Activated CD4-positive, alpha-beta T cell treated with anti-CD3 and anti-CD28 coated beads, Interleukin-2, amount 50 U/mL, for 1 hour (primary cell): ENCODE measurements at places on chromosomes 11 and 22.

GRCh38 chr11:28401446-28401845 is 293.3 kb downstream of the METTL15 start:
- DNase-seq, result no peak

GRCh38 chr11:46327829-46328228 is 19.4 kb upstream of the DGKZ start:
- no peak for DNase-seq

DNA sequence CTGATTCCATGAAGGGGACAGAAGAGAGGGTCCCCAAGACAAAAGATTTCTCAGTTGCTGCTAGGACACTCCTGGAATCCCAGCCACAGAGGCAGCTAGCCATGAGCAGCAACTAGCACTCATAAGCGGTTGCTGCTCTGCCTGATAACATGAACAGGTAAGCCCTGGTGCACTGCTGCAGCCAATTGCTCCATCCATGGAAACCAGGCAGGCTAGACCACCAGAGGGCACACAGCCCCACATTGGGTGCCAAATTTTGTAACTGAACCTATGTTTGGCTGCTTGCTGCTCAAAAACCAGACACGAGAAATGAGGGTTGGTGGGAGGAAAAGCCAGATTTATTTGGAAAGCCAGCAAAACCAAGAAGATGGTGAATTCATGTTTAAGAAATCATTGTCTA is 21.9 kb upstream of the QSER1 start:
- DNase-seq, result peak; percentile 23

DNA sequence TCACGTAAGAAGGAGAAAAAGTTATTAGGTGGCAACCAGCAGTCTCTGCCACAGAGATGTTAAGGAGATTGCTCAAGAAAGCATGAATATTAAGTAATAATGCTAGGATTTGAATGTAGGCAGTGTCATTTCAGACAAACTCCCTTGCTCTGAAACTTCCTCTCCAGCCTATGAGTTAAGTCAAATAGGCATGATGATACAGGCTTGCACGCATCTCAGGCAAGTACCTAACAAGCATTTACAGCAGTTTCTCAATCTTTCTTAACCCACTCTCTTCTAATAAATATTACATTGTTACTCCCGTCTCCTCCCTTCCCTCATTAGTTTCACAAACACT is 72.7 kb downstream of the RAB38 start:
- no peak for DNase-seq

DNA sequence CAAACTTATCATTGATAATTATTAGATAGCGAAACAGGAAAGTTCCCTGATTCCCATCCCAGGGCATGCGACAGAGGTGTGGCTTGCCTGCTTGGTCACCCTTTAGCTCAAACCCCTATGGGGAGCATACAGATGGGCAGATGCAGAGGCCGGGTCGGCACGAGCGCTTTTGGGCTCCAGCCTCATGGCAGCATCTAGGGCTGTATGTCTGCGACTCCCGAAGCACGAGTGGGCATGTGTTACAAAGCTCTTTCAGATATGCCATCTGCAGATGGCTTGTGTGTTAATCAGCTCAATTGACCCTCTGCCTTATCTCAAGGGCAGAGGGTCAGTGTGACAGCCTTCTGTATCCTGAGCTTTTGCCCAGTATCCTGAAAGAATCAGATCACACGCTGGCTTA is 2069.3 kb upstream of the RAG2 start:
- no peak for DNase-seq

- DNase-seq, result no peak
Measured at GRCh38 chr11:65558002-65558929, at the start of gene LTBP3. Gene LTBP3, minus strand, starts transcription at chr11:65558359. Its CDS starts 400 bp downstream, at chr11:65557959.

- no peak for DNase-seq
Measured at GRCh38 chr11:113991170-113991569, 16.3 kb downstream of the HTR3A start.

DNA sequence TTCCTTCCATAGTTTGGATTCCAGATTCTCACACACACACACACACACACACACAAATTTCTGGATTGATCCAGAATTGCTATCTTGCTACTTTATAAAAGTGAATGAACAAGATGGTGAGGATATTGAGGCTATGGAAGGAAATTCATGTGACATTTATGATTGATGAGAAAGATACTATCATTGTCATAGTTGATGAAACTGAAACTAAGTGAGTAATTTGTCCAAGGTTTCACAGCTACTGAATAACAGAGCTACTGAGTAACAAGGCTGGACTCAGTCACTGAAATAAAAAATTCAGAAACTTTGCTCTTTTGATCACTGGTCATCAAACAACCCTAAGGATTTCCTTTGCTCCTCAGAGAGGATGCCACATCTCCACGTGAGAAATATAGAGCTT is 16.2 kb downstream of the OR5D16 start:
- DNase-seq, result no peak

DNA sequence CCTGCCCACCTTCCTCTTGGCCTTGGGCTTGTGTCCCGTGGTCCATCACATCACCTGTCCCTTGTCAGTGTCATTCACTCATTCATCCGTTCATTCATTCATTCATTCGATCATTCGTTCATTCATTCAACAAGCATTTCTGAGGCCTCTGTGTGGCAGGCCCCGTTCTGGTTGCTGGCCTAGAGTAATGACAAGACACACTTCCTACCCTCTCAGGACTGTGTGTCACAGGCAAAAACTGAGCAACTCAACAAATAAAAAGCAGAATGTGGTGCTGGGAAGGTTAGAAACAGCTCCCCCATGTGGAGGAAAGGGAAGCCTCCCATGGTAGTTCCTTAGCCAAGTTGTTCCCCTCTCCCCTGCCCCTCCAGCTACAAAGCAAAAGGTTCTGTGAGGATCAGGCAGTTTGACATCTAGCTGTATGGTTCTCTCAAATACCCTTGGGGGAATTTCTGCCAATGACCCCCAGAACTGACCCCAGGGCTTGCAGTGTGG is 1.6 kb upstream of the OMP start:
- DNase-seq, result no peak

- no peak for DNase-seq
Measured at GRCh38 chr11:112355726-112356125, 95.1 kb upstream of the PLET1 start.

DNA sequence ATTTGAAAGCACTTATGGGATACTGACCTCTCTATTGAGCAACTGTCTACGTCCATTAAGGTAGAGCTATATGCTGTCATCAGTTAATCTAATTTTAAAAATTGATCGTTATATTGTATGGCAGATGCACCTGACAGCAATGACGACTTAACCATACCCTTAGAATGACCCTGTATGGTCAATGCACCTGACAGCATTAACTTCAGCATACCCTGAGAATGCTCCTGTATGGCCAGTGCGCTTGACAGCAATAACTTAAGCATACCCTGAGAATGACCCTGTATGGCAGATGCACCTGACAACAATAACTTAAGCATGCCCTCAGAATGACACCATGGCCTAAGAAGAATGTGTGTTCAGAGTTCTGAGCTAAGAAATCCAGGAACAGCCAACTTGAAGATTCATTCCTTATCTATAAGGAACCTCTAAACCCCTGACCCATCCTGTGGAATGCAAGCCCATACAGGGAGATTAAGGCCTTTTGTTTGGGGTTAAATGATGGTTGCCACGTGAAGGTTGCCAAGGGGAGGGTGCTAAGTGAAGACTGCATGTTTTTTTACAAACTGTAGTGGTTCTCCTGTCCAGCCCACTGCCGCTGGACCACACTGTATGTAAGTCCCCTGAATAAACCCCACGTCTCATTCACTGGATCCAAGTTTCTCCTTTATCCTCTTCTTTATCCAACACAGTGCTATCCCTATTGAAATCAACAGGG is 138.3 kb downstream of the GUCY1A2 start:
- DNase-seq, result no peak

- DNase-seq, result no peak
Measured at GRCh38 chr11:57547854-57548377, 10.5 kb downstream of the SMTNL1 start.

DNA sequence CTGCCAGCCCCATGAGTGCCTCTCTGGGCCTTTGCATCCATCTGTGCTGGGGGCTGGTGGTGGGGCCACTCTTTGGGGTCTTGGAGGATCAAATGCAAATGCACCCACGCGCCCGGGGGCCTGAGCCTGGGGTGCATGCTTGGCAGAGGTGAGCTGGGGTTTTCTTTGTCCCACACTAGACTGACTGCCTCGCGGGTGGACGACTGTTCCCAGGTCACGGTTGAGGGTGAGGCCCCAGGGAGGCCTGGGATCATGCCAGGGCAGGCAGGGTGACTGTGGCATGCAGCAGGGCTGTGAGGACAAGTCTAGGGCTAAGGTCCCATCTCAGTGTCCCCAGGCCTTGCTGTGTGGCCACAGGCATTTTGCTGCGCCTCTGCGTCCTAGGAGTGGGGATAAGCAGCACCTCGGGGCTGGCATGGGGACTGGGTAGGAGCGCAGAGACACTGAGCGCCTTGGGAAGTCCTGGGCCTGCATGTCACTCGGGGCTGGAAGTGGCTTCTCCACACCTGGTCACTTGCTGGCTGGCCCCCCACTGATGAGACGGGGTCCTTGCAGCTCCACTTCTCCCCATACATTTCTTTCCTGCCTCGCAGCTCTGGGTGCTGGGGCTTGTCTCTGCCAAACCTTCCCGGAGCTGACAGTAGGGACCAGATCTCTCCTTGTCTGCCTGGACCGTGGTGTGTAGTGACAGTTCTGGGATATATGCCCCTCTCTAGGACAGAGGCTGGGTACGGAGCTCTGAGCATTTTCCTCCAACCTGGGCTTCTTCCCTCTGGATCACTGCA is 133.1 kb downstream of the CTTN start:
- DNase-seq, result no peak

DNA sequence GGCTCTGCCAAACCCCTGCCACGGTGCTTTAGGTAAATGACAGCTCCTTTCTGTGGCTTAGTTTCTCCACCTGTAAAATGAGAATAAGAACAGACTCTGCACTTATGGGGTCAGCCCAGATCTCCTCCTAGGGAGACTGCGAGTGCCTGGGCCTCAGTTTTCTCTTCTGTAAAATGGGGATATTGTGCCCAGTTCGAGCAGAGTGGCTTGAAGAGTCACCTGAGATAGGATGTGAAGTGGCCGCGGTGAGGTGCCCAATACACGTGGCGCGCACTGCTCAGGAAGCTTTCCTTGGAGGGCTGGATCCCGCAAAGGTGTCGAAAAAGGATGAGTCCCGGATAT is 473 bp upstream of the EMID1 start:
- no peak for DNase-seq

DNA sequence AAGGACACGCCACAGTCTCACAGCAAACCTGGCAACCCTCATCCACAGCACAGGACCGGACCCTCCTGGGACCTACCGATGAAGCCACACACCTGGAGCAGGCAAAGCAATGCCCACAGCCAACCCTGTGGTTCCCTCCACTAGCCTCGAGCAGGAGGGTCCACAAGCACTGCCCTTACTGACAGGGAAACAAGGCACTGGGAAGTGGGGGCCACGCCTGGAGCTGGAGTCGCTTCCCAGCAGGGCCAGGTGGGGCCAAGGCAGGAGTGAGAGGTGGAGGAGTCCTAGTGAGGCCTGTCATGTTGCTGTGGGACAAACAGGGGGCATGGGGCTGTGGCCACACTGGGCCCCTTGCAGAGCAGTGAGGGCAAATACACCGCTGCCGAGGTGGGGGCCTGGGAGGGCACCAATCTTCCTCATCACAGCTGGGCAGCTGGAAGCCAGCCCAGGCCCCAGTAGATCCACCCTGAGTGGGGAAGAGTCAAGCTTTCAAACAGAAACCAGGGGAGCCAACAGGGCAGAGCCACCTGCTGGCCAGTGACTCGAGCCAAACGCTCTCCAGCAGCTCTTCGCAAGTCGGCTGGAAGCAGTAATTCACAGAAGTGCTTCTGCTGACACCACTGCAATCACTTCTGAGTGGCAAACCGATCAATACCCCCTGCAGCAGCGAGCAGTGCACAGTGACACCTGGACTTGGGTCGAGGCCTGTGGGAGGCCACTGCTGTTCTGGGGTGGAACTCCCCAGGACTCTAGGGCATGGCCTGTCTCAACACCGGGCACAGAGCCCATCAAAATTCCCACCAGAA is 13.7 kb downstream of the SULT4A1 start:
- no peak for DNase-seq

DNA sequence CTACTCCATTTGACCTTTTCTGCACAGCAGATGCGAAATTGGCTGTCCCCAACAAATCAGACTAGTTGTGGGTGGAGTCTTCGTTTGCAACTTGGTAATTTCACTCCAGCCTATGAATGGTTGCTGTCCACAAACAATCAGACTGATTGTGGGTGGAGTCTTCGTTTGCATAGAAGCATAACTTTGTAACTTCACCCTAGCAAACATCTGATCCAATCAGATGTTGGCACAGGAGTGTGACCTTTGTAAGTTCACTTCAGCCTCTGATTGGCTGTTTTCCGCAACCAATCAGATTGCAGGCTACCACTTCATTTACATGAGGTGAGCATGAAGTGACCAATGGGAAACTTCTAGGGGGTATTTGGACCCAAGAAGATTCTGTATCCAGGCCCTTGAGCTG is 16.3 kb upstream of the CABP2 start:
- DNase-seq, result no peak

- DNase-seq, result no peak
Measured at GRCh38 chr11:2446590-2447252, 1.9 kb downstream of the KCNQ1 start.

GRCh38 chr22:24230911-24231656 is 13.8 kb downstream of the GGT5 start:
- peak; percentile 62 for DNase-seq

- DNase-seq, result no peak
Measured at GRCh38 chr11:75437966-75438659, 5.1 kb upstream of the KLHL35 start.

DNA sequence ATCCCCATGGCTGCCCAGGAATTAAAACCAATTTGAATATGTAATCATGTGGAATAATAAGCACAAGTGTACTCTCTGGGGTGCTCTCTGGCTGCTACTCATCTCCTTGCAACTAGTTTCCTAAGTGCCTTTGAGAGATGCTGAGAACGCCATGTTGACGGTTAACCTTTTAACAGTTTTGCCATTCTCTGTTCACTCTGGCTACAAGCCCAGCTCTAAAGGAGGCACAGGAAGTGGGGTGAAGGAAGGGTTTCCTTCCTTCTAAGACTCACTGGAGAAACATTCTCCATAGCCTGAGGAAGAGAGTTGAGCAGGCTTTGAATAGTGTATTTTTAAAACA is 122.0 kb upstream of the ZC3H12C start:
- no peak for DNase-seq

GRCh38 chr11:8870411-8871170 is 40.4 kb upstream of the AKIP1 start:
- DNase-seq, result no peak

GRCh38 chr22:49929211-49929979 is 11.0 kb downstream of the CRELD2 start:
- peak; percentile 75 for DNase-seq

- DNase-seq, result no peak
Measured at GRCh38 chr11:62976109-62976508, 8.7 kb downstream of the SLC22A6 start.

GRCh38 chr11:30683176-30683575 is 97.0 kb upstream of the MPPED2 start:
- no peak for DNase-seq
